CD4-positive, alpha-beta T cell treated with Interleukin-6 for 4 hours (primary cell): ENCODE measurements at places on chromosomes 6 and 20.

DNA sequence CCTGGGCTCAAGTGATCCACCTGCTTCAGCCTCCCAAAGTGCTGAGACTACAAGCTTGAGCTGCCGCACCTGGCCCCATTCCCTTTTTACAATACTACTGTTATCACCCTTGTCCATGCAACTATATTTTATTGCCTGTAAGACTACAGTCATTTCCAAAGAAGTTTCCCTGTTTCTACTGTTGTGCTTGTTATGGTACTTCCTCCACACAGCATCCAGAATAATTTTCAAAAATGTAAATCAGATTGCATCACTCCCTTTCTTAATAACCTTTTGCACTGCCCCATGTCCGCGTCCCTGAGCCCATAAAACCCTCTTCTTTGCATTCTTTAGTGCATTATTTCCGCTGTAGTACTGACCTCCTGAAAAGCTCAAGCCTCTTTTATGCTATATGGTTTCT, 128.9 kb upstream of the AKIRIN2 start:
- no peak for DNase-seq

GRCh38 chr6:73679009-73679408, 17.0 kb upstream of the CD109 start:
- no peak for DNase-seq

- no peak for DNase-seq
Observed at GRCh38 chr20:41232973-41233926, 84.3 kb downstream of the ZHX3 start.

GRCh38 chr6:169846286-169847056, 95.0 kb downstream of the ERMARD start:
- DNase-seq, result no peak

DNA sequence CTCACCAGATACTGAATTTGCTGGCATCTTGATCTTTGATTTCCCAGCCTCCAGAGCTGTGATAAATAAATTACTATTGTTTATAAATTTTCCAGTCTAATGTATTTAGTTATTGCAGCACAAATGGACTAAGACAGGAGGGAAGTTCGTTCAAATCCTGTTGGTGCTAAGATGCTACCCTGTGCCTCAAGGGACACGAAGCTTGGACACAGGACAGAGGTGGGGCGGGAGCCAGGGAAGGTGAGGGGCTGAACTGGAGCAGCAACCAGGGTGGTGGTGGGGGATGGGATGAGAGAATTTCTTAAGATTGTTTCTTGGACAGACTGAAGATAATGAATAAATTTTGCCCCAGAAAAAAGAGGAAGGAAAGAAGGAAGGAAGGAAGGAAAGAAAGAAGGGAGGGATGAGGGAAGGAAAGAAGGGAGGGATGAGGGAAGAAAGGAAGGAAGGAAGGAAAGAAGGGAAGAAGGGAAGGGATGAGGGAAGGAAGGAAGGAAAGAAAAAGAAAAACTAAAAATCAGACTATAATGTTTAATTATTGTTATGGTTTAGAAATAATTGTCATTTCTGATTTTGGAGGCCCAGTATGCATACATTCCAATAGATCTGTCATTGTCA, 127.2 kb downstream of the CDC5L start:
- DNase-seq, result no peak

DNA sequence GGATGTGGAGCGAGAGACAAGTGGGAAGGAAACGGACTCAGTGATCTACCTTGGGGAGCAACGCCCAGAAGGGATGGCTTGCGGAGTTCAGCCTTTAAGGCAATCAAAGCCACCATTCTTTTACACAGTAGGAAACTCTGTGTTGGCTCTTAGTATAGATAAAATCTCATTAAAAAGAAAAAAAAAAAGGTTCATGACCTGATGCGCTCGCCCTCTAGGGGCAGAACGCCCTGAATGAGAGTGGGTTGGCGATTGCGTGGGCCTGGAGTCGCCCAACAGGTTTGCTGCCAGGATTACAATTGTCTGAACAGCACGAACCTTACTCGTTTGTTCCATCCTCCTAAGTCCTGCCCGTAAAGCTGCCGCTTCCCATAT, 1.2 kb downstream of the TPD52L1 start:
- DNase-seq, result peak; percentile 15

GRCh38 chr6:146301764-146302163, 241.9 kb upstream of the RAB32 start:
- DNase-seq, result no peak

- DNase-seq, result no peak
Observed at GRCh38 chr6:138577151-138577915, 78.0 kb upstream of the NHSL1 start.

- DNase-seq, result no peak
Observed at GRCh38 chr6:79874531-79875134, 72.7 kb downstream of the ELOVL4 start.

DNA sequence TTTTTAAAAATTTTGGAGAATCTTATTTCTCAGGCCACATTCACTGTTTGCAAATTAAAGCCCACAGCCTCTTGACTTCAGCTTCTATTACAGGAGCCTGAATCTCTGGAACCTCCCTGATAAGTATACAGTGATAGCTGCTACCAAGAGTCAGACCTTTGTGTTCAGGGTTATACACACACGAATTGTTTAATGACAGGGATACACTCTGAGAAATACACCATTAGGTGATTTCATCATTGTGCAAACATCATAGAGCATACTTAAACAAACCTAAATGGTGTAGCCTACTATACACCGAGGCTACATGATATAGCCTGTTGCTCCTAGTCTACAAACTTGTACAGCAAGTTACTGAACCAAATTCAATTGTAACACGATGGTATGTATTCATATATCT, 473.9 kb downstream of the PKHD1 start:
- DNase-seq, result no peak

DNA sequence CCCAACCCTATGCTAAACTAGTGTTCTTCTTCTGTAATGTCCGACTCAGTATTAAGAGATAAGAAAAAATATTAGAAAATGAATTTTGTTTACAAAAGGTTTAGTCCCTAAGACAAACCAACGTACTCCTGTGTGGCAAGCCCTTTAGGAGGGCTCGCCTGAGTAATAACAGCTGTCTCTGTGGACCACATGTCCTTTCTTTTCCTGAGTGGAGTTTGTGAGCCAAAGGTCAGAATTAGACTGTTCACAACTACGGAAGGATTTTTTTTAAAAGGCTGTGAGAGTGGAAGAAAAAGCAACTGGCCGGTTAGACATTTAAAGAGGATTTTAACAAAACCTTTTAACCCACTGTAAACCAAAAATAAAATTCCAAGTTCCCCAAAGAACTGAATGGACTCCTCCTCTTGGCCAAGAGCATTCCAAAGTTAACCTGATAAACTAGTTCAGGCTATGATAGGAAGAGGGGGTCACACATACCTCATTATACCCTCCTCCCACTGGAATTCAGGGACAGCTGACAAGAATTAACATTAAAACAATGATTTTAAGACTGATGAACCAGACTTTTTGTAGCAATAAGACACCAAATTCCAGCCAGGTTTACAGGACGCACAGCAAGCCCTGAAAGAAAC, 43.5 kb downstream of the FAM184A start:
- DNase-seq, result no peak

- no peak for DNase-seq
Observed at GRCh38 chr6:7236306-7237209, 76.4 kb downstream of the SSR1 start.

- no peak for DNase-seq
Observed at GRCh38 chr6:127691146-127691545, 114.2 kb downstream of the C6orf58 start.

GRCh38 chr6:47153404-47153755, 111.2 kb upstream of the ADGRF1 start:
- DNase-seq, result no peak

- DNase-seq, result no peak
Observed at GRCh38 chr6:19303383-19303782, 533.8 kb upstream of the ID4 start.

DNA sequence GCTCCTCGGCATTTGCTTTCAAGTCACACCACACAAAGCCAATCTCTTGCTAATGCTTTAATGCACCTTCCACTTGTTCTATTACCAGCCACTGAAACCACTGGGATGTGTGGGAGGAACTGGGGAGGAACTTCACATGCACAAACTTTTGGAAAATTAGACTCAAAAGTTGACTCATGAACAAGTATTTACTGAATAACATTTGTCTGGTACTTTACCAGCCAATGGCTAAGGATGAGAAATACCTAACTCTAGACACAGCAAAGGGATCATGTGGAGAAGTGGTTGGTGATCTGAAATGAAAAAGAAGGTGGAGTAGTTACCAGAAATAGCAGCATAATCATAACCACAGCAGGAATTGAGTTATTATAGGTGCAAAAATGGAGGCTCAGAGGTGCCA, 554.0 kb upstream of the NOX3 start:
- no peak for DNase-seq

- no peak for DNase-seq
Observed at GRCh38 chr20:48629960-48630315, 197.9 kb downstream of the PREX1 start.

- no peak for DNase-seq
Observed at GRCh38 chr20:43431134-43431519, 26.6 kb upstream of the SRSF6 start.

DNA sequence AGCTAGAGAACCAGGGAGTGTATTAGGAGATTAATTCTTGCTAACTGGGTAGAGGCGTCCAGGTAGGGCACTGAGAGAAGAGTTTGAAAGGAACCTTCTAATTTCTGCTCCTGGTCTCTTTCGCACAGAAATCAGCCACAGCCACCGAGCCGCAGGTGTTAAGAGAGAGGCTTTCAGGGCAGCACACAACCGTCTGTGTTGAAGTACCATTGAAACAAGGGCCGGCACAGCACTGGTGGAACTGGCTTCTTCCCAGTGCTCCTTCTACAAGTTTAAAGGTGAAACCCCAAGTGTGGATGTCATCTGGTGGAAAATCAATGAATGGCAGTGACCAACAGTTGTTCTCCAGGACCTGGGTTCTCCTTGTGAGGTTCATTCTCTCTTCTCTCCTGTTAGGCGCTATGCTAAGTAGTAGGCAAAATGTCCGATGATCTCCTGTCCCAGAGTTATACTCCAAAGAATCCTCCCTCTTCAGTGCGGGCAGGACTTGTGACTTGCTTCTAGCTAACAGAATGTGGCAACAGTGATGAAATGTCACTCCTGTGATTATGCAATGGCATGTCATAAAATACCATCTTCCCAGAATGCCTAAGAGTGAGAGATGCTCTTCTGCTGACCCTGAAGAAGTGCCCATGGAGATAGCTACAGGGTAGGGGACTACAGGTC, 15.0 kb upstream of the RIN2 start:
- no peak for DNase-seq
